Coronary artery (tissue), 2 donors: ENCODE measurements at places on chromosomes 2 and 18.

GRCh38 chr2:39448169-39448502 lies 11.1 kb upstream of the MAP4K3 start:
- DNase-seq, result no peak

DNA sequence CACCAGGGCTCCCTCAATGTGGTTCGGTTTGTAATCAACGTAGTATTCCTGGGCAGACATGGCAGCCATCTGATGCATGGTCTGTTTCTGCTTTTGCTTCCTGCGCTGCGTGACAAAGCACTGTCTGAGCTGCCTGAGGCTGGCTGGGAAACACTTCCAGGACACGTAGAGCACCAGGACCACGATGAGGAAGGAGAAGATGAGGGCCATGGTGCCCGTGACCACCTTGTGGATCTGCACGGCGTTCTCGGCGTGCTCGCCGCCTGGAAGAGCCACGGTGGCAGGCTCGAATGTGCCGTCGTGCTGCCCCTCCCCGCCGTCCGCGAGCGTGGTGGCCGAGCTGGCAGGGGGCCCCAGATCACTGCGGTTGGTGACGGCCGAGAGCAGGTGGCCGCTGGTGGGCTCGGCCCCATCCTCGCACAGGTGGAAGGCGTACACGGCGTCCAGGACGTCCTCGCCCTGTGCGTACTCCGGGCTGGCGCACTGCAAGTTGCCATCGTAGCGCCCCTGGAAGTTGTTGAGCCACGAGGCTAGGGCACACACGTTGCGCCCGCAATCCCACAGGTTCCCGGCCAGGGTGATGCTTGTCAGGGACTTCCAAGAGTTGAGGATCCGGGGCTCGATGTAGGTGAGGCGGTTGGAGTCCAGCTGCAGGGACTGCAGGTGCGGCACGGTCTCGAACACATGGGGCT lies 2.1 kb downstream of the LRRTM1 start:
- DNase-seq, result no peak

GRCh38 chr18:416930-417329 lies 83.6 kb downstream of the COLEC12 start:
- DNase-seq, result no peak

- no peak for DNase-seq
Measured at GRCh38 chr2:224401641-224402342, at the start of gene FAM124B. TSS of gene FAM124B (minus strand) at chr2:224402107. CDS start at chr2:224401768, 339 bp downstream.

DNA sequence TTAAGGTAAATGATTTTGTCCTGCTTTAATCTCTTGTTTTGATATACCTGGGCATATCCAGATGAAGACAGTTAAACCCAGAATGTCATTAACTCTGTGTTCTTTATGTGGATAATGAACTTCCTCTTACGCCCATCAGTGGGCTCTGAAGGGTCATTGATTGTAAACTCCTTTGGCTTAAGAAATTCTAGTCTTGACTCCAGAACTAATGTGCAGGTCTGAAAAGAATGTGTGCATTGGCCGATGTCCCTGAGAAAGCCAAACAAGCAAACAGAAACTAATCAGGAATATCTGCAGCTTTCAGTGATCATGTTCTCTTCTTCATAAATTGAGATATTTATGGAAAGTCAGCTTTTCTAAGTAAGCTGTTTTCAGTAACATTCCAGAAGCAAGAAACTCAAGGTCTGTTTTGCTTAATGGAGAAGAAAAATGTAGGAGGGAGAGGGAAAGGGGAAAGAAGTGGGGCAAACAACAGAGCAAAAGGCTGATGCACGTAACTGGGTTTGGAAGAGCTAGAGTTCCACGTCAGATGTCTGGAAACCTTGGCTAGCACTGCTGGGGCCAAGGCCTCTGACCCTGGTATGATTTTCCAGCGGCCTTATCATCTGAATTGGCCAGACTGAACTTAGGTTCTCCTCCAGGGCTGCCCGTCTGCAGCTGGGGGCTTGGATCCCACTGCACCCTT lies 61.3 kb upstream of the FHL2 start:
- DNase-seq, result no peak

DNA sequence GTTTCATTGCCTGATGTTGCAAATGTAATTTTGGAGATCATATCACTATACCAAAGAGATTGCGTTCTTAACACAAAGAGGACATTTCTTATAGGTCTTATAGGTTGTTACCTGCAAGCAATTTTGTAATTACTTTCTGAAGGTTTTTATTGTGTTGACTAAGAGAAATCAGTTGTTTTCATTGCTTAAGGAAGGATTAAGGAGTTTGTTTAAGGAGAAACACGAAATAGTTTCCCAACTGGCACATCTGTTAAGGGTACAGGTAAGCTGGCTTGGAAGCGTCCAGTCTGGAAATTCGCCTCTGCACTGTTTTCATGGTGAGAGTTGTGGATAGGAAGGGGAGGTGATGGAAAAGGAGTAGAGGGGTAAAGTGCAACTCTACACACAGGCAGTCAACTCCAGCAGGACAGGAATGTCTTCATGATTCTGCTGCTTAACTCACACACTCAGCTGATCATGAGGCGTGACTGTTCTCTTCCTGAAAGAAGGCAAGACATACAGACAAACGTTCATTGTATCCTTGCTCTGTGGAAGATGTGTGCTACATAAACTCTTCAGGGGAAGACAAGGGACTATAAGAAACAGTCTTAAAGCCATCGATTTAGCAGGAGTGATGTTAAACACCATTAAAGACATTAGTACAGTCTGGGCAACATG lies 61.4 kb upstream of the ACSL3 start:
- no peak for DNase-seq

- no peak for DNase-seq
Measured at GRCh38 chr18:78994977-78995582, 15.5 kb downstream of the SALL3 start.

DNA sequence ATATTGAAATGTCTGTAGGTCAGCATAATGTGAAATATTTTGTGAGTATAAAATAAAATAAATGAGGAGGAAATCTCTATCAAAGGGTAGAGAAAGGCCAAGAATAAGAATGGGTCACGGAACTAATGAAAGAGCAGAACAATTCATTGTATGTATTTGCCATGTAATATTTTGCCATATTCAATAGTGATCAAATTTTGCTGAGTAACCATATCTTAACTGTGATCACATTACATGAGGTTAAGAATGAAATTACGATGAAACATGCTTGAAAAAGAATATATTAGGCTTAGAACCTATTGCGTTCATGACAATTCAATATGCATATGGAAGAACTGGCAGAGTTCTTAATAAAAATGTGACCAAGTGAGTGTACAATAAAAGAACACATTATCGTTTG lies 437.2 kb upstream of the NRXN1 start:
- DNase-seq, result no peak

DNA sequence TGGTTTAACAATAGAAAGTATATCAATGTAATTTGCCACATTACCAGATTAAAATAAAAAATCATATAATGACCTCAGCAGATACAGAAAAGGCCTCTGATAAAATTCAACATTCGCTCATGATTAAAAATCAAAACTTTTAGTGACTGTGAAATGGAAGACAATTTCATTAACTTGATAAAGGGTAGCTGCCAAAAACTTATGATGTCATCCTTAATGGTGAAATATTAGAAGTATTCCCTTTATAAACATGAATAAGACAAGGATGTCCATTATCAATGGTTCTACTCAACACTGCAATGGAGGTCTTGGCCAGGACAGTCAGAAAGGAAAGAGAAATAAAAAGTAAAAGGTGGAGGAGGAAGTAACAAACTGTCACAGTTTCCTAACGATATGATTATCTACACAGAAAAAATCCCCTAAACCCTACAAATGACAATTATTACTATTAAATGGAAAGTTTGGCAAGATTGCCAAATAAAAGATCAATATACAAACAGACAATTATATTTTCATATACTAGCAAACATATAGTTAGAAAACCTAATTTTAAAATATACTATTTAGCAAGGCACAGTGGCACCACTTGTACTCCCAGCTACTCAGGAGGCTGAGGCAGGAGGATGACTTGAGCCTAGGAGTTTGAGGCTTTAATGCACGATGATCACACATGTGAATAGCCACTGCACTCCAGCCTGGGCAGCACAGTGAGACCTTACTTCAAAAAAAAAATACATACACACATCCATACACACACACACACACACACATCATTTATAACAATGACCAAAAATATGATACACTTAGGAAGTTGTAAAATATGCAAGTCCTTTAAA lies 12.8 kb downstream of the METTL8 start:
- DNase-seq, result no peak

- DNase-seq, result peak; percentile 58
Measured at GRCh38 chr2:95354469-95354901, 48.0 kb upstream of the FAHD2A start.

DNA sequence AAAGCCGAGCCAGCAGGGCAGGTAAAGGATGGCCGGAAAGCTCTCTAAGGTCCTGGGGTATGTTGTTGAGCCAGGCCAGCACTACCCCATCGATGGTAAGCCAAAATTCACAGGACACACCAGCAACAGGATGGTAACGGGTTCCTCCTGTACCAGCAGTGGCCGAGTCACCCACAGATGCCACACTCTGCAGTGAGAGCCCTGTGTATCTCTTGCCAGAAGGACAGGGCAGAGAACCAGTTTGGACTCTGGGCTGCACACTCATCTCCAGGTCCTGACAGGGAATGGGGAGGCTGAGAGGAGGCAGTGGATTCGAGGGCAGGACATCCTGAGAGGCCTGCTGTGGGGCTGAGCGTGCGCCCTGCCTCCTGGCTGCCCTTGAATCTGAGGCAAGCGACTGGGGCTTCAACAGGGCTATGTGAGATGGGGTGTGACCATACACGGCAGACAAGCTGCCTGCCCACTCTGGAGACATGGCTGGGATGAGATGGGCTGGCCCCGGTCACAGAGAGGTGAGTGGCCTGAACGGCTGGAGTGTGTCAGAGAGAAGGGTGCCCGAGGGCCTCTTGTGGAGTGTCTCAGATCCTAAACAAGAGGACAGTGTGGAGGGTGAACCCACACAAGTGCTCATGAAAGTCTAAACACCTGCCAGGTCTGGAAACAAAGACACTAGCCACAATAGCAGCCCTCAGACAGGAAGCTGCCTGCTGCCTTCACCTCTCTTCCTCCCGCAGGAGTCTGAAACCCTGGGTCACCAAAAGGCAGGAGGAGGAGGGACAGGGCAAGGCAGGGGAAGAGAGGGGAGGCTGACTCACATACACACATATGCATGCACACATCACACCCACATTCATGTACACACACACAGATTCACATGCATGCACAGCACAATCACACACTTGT lies 182.3 kb downstream of the LOXHD1 start:
- DNase-seq, result no peak

GRCh38 chr18:5162111-5162510 lies 34.9 kb downstream of the AKAIN1 start:
- DNase-seq, result no peak

DNA sequence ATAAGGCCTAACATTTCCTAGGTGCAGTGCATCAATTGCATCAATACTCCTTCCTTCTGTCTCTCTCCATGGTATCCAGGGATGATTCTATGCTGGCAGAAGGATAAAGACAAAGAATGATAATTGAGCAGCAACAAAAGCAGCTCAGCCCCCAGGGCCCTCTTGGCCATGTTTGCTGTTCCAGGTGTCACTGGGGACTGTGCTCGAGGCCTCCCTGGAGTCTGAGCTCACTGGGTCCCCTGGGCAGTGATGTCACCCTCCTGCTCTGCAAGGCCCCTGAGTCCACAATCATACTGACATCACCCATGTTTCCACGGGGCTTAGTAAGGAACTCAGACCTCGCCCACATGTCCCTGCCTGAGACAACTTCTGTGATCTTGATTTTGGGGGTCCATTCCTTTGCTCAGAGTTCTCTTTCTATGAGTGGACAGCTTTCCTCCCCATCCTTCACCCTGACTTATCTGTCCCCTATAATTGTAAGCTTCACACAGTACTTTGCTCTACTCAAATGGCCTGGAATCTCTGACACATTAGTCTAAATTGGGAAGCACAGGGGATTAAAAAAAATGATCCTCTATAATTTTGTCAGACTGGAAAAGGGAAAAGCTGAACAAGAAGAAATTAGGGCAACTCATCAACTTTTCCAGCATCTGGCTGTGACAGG lies 15.8 kb upstream of the EXOC6B start:
- DNase-seq, result no peak

DNA sequence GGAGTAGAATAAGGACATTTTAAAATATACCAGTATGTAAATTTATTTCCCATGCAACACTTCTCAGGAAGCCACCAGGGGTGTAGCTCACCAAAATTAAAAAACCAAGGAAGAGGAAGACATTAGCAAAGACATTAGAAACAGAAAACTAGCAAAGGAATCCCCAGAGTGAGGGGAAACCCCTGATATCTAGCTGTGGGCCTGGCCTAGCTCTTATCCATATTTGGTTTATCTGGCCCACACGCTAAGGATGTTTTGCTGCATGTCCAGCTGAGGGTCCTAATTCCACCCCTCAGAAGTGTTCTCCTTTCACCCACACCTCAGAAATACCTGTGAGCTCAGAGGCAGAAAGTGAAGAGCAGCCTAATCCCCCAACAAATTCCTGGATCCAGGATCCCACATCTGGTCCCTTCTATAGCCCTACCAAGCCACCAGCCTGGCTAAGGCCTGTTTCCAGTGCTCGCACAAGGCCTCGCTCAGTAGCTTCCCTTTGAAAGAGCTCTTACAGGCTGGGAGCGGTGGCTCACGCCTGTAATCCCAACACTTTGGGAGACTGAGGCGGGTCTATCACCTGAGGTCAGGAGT lies 17.4 kb downstream of the OSBPL1A start:
- no peak for DNase-seq

GRCh38 chr18:24595561-24596031 lies 135.2 kb downstream of the HRH4 start:
- DNase-seq, result no peak

DNA sequence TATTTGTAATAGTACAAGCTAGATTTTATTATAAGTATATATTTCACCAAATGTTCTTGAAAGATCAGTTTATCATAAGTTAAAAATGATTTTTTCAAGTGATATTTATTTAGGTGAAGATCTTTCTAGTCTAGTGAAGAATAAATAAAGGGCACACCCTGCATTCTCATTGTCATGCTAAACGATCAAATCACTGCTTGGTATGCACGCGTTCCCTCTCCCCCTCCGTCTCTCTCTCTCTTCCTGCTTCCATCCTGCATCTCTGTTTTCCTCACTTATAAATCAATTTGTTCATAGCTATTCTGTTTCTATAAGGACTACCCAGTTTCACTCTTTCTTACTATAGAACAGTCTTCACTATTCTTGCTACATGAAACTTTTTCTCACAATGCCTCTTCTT lies 1067.4 kb downstream of the LRP1B start:
- DNase-seq, result no peak

GRCh38 chr2:136012315-136012714 lies 26.9 kb upstream of the DARS1 start:
- DNase-seq, result no peak

- no peak for DNase-seq
Measured at GRCh38 chr18:65983750-65984149, 232.9 kb downstream of the CDH7 start.

DNA sequence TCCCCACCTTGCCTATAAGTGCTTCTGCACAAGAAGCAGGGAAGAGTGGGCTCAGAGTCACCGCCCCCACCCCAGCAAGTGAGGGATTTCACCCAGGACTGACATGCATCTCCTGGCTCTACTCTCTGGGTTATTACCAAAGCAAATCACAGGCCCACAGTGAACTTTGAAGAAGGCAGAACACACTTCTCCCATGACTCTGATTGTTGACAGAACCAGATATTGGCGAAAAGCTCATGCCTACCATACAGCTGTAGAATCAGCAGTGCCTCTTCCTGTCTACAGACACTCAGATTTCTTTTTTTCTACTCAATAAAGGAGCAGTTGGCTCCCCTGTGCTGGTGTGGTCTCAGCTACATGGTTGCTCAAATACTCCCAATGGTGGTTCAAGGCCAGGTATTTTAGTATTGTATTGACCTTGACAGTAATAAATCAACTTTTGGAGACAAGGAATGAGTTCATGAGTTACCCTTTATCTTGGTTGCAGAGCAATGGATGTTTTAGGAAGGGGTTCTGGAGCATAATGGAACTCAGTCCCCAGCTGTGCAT lies 512.9 kb upstream of the ID2 start:
- no peak for DNase-seq
